ENCODE measurements at places on chromosomes 2 and 18.

- no peak for DNase-seq
Observed at GRCh38 chr18:5543773-5544389, at the start of gene EPB41L3. EPB41L3 (minus strand) TSS chr18:5543997; CDS start chr18:5489183, 54,814 bp downstream.

DNA sequence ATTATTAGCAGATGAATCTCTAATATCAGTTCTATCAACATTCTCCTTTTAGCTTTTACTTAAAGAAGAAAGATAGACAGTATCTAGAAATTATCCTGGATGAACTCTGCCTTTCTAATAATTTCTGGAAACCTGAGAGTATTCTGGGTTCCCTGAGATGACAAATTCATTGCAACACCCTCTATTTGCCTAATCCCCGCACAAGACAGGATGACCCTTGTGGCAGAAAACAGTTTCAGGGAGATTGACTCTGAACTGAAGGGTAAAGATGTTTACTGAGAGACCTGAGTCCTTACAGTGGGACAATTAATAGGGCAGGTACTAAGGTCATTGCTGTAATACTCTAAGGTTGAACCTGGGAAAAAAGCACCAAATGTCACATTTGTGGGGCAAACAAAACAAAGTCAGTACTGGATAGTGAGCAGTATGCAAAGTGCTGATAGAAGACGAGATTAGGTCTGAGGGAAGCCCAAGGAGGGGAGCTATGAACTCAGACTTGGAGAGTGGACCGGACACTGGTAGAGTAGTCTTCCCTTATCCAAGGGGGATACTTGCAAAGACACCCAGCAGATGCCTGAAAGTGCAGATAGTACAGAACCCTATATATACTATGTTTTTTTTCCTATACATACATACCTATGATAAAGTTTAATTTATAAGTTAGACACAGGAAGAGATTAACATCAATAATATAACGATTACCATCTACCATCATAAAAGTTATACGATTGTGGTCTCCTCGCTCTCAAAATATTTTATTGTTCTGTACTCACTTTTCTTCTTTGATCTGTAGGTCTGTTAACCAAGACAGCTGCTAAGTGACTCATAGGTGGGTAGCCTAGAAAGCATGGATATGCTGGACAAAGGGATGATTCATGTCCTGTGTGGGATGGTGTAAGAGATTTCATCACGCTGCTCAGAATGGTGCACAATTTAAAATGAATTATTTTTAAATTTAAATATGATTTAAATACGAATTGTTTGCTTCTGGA lies 148.3 kb upstream of the KLHL14 start:
- peak; percentile 8 for DNase-seq

DNA sequence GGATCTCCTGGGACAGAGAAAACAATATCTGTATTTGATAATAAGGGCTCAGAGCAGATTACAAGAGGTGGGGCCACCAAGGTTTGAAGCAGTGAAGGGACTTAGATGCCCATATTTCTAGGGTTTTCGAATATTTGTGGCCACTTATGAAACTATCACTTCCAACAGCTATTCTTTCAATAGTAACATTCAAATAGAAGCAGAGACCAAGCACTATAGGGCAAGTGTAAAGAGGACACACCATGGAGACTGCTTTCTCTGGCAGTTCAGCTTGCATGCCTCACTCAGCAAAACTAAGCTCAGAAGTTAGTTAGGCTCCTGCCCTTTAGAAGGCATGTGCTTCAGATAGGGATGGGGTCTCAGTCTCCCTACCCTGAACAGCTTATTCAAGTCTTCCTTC lies 10.3 kb downstream of the PSTPIP2 start:
- DNase-seq, result no peak

DNA sequence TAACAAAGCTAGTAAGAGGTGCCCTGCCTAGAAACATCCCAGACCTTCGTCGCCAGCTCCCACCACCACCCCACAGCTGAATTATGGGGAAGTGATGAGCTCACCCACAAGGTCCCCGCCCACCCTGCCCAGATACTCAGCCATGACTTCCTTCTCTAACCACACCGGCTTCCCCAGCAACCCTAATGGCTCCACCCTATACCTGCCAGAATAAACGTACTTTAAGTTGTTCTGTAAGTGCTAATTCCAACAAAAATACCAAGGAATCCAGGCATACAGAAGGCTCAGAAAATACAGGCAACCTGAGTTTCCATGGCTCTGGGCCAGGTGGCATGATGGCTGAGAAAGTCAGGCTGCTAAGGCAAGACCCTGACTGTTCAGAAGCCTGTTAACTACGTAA lies 39.1 kb downstream of the TMEM163 start:
- DNase-seq, result no peak

DNA sequence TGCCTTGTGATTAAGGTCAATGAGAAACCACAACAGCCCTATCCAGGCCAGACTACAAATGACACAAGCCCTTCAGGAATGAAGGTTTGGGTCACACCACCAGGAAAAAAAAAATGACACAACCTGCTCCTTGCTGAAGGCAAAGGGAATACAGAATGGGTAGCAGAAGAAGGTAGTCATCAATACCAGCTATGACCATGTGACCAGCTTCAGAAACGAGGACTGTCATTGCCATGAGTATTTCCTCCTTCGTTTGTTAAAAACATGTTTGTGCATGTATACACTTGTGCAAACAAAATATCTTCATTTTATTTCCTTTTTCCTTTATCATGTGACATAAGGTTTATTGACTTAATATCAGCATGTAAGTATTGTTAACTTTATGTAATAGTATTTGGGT lies 226.6 kb downstream of the CDH19 start:
- DNase-seq, result no peak

Data from pulmonary artery endothelial cell (primary cell).